MM.1S (cell line): ENCODE measurements at places on chromosomes 5 and 9.

DNA sequence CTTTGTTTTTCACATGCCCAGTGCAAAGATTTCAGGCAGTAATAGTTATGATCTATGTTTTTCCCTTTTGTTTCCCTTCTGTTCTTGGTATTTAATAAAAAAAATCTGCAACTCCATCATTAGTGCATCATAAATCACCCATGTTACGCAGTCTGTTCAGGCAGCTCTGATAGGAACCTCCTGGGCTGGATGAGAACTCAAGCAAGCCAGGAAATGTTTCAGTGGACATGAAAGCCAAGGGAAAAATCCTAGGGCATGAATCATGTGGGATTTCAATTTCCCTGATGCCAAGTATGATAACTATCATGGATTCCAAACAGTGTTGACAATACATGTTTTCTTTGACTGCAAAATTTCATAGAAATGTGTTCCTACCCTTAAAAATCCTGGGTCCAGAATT, 119.7 kb upstream of the TARS1 start:
- no peak for DNase-seq

DNA sequence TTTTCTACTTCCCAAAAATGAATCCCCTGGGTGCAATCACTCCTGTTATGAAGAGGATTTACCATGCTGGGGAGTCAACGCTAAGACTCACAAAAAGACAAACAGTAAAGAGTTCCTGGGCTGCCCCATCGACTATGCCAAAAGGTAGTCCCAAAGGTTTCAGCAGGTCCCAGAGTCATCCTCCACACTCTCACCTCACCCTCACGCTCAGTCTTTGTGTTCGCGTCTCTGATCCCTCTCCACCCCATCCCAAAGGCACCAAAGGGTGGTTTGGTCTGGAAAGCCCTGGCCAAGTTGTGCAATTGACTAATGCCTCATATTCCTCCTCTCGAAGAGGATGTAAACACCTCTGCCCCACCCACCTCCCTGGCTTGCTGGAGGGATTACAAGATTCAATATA, 240.2 kb upstream of the NFIL3 start:
- DNase-seq: no peak

- peak; percentile 48 for DNase-seq
Observed at GRCh38 chr5:79982136-79982535, 8.9 kb downstream of the MTX3 start.

- peak; percentile 75 for DNase-seq
Observed at GRCh38 chr9:97710356-97711222, 13.4 kb upstream of the XPA start.

DNA sequence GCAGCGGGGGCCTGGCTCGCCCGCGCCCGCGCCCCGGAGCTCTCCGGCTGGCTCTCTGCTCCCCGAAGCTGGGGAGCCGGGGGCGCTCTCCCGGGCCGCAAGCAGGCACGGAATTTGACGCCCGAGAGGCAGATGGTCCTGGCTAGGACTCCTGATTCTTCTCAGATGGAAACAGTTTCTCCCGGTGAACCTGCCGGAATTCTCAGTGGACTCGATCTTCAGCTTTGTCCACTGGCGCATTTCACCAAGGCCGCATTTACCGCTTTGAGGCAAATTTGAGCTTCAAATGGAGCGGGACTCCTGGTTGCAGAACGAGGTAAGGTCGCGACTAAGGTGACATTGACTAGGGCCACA, 305.7 kb upstream of the KCNN2 start:
- DNase-seq: no peak
